ENCODE measurements at places on chromosomes 2 and 18.

DNA sequence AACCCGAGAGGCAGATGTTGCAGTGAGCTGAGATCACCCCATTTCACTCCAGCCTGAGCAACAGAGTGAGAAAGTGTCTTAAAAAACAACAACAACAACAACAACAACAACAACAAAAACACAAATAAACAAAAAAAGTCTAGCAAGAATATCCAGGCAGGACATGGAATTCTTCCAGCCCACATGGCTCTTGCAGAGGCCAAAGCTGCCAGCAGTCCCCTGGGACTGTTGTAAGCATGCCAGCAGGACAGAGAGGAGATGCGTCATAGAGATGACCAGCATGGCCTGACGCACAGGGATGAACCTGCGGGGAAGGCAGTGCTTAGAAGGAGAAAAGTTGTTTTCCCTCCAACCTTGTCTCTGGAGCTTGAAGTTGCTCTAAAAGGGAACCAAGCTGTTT, 182.3 kb upstream of the PGAP1 start:
- peak; percentile 93 for DNase-seq

GRCh38 chr2:207385076-207385475, 144.7 kb upstream of the CREB1 start:
- DNase-seq = no peak

- no peak for DNase-seq
Measured at GRCh38 chr2:88187927-88188326, 17.8 kb downstream of the THNSL2 start.

GRCh38 chr18:13216711-13217465, 1.7 kb upstream of the LDLRAD4 start:
- DNase-seq = no peak

DNA sequence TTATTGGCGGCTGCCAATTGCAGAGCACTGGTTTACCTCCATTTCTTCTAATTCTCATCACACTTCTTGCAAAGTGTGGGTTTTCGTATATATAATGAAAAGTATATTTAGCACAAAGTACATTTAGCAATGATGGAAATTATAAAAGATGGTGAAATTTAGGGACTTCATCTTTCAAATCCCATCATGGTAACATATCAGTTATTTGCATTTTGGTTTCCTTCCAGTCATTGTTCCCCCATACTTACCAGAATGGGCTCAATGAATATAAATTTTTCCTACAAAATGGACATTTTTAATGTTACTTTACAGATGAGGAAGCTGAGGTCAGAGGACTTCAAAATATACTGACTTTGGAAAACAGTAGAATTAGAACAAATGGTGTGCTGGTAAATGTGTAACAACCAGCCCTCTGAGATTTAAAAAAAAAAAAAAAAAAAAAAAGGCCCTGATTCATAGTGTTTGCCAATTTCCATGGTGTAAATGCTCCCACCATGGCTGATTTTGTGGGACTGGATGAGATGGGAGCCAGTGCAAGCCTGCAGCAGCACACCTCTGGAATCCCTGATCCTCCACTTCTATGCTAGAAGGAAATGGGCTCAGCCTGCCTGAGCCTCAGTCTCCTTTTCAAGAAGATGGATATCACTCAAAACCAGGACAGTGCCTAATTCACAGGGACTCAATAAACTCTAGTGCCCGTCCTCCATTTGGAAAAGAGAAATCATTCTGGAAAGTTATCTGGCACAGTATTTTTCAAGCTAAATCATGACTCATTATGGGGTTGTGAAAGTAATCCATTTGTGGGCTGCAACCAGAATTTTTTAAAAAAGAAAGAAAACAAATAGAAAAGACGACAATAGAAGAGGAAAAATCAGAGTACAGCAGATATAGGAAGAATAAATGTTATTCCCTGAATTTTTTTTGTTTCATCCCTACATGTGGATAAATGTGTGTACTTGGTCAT, 34.0 kb downstream of the LBH start:
- no peak for DNase-seq

GRCh38 chr2:234374150-234374508, 122.8 kb downstream of the ARL4C start:
- DNase-seq = no peak

All from trophoblast cell (in vitro differentiated cells and primary cell).